ENCODE measurements at places on chromosomes 1 and 21.
A peak's percentile ranks its signal among the peaks of the same experiment; 100 is the strongest.

DNA sequence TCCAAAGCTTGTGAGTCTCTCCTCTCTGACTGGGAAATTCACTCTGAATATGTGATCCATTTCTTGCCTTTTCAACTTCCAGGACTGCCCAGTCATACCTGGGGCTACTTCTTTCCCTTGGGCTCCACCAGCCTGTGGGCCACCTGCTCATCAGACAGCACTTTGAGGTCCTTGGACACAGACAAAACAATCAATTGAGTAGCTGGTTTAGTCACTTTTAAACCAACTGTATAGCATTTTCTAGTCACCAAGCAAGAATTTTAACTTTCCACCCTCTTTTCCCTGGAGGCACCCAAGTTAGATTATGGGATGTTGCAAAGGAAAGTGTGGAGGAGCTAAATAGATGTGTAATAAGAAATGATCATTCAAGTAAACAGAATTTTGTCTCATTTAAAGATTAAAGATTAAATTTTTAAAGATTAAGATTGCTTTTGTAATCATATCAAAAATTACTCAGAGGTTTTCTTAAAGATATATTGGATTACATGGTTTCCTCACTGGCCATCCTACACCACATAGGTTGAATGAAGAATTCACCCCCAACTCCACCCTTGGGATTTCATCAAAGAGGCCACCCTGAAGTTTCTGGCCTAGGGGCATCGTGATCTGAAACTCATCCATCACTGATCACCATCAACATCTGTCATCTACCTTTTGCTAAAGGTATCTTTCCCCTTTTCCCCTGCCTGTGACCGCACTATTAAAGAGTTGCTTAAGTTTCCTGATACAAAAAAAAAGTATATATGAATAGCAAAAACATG is 219.2 kb upstream of the NR5A2 start:
- DNase-seq, result no peak

DNA sequence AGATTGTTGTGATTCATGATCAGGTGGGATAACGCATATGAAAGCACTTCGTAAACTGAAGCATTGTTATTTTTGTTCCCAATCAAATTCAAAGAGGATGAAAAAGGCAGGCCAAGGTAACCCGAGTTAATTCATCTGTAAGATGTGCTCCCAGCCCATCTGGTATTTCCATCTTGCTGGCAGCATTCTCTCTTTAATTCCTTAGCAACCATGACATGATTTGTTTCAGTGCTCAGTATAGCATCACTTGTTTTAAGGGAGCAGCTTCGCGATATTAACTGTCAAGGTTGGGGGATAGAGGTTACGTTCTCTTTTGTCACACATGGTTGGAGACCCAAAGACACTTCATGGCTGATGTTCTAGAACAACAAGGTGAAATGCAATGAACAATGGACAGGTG is 6.4 kb downstream of the TSPAN2 start:
- DNase-seq, result no peak

- no peak for DNase-seq
These were observed 81.0 kb upstream of the LHX8 start for GRCh38 chr1:75053207-75053606.

DNA sequence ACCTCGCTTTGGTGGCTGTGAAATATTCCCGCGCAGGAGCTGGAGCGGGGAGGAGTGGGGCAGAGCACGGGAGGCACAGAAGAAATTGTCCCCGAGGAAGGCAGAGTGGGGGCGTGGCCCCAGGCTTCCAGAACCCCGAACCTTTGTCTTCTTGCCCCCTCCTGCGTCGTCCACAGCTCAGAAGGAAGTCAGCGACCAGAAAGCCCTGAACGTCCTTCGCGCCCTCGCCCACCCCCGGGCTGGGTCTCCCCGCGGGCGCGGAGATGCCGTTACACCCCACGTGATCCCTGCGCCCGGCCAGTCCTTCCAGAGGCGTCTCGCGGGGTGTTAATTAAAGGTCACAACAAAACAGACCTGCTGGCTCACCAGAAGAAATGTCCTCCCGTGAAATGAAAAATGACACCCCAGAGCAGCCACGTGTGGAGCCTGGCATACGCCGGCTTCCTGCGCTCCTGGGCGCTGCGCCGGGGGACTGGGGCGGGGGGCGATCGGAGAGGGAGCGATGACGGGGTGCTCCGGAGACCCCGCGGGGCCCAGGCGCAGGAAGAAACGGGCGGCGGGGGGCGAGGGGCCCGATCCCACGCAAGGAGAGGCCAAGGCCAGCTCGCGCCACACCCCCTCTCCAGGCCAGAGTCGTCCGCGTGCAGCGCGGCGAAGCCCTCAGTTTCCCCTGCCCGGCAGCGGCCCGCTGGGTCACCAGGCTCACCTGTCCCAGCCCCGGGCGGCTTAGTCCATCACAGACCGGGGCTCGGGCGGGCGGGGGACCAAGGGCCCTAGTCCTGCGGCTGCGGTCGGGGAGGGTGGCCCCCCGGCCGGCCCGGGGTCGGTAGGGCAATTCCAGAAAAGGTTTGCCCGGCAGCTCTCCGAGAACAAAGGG is 995 bp upstream of the KIF26B start:
- no peak for DNase-seq

GRCh38 chr1:17335821-17336710 is 28.1 kb downstream of the PADI4 start:
- DNase-seq, result no peak

DNA sequence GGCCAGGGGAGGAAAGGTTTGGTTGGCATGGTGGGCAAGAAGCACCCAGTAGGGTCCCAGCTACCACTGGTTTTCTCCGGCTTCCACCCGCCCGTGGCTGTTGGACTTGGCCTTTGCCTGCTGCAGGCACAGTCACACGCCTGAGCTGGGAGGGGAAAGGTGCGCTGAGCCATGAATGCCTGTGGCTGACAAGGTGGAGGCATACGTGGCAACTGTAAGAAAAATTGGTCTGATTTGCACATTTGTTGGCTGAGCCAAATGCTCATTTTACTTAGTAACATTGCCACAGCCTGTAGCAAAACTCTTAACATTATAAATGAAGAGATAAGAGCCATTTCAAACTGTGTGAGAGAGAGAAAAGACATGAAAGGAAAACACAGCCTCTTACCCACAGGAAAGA is 191.6 kb downstream of the PTPRC start:
- no peak for DNase-seq

DNA sequence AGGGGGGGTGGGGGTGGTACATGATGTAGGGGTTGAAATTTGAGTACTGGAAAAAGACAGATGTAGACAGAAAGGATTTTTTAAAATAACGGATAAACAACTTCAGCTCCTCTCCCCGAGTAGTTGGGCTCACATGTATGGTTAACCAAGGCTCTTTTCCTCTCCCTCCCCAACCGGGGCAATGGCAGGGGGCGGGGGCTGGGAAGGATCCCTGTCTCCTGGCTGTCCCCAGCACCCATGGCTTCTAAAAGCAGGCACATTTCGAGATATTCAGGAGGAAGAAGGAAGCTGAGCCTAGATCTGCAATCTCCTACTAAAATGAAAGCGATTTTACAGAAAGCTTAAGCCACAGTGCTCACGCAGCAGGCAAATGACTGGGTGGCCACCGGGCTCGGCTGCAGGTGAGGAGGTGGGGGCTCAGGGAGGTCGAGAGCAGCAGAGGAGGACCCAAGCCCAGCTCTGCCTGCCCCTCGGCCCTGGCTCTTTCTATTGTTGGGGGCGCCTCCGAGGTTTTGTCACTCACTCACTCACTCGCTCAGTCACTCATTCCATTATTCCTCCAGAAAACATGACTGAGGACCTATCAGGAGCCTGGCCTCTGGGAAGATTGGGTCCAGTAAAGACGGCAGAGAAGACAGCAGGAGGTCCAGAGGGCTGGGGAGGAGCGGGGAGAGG is 573.3 kb downstream of the PTPRU start:
- no peak for DNase-seq

- no peak for DNase-seq
These were observed 156.0 kb downstream of the PGBD5 start for GRCh38 chr1:230270185-230270558.

GRCh38 chr21:44993321-44994046 is 53.7 kb downstream of the SLX9 start:
- no peak for DNase-seq

GRCh38 chr1:228540161-228540917 is 53.2 kb downstream of the RNF187 start:
- no peak for DNase-seq

- DNase-seq, result no peak
These were observed 177.6 kb upstream of the DPYD start for GRCh38 chr1:98098473-98098872.

GRCh38 chr1:118266436-118266835 is 81.4 kb upstream of the SPAG17 start:
- no peak for DNase-seq

GRCh38 chr1:210260096-210260495 is 27.5 kb downstream of the SERTAD4 start:
- DNase-seq, result no peak

DNA sequence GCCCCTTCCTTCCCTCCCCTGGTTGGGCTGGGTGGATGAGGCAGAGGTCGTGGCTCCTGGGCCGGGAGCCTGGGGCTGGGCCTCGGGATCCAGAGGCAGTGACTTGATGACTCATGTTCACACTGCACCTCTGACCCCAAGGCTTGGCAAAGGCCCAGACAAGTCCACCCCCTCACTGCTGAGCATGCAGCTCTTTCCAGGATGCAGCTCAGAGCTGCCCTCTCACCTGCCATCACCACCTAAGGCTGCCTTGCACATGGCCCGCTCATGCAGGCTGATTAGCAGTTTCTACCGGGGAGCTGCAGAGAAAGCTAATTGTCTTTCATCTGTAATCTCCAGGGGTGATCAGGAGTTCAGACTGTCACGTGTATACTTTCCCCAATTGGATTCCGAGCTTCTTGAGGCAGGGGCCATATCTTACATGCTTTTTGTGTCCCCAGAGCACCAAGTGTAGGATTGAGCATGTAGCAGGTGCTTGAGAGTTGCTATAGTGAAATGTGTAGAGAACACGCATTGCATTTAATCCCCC is 62.1 kb downstream of the LRRN2 start:
- no peak for DNase-seq

GRCh38 chr21:35256468-35256988 is 207.4 kb upstream of the RUNX1 start:
- DNase-seq, result peak; percentile 50

GRCh38 chr1:155979597-155980343 is 1.4 kb upstream of the ARHGEF2 start:
- DNase-seq, result no peak

GRCh38 chr1:204617256-204618147 is 68.0 kb downstream of the LRRN2 start:
- no peak for DNase-seq

GRCh38 chr1:7294636-7295035 is 476.5 kb upstream of the VAMP3 start:
- DNase-seq, result no peak

- no peak for DNase-seq
These were observed 128.2 kb downstream of the ATG4C start for GRCh38 chr1:62912028-62912638.

DNA sequence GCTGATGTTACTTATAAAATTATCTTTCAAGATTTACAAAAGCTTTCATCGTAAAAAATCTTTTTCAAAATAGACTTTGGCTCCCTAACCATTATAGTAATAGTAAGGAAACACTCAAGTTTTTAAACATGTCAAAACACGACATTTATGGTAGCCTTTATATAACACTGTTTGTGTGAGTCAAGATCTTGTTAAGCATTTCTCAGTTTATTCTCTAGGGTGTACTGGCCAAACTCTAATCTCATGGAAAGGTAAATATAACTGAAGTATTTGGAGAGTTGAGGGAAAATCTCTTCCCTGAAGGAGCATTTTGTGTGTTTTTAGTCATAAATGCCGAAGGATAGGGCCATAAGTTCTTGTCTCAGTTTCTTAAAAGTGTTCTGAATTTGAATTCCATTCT is 790.9 kb upstream of the NCAM2 start:
- no peak for DNase-seq

GRCh38 chr1:54421101-54421504 is 14.9 kb upstream of the SSBP3 start:
- no peak for DNase-seq

DNA sequence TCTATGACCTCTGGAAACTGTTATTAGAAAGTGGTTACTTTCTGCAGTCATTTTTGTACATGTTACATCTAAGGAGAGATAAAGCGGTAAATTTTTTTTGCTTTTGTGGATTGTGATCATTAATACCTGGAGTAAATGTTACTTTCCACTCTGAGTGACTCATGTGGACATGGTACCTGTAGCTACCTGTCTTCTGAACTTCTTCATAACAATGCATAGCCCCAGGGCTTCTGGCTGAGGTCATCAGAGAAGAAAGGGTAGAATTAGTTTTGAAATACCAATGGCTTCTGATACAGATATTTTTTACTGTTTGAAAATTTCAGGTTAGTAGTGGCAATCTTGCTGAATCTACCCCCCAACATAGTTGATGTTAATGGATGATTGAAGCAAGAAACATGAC is 489.3 kb downstream of the RWDD3 start:
- DNase-seq, result no peak

DNA sequence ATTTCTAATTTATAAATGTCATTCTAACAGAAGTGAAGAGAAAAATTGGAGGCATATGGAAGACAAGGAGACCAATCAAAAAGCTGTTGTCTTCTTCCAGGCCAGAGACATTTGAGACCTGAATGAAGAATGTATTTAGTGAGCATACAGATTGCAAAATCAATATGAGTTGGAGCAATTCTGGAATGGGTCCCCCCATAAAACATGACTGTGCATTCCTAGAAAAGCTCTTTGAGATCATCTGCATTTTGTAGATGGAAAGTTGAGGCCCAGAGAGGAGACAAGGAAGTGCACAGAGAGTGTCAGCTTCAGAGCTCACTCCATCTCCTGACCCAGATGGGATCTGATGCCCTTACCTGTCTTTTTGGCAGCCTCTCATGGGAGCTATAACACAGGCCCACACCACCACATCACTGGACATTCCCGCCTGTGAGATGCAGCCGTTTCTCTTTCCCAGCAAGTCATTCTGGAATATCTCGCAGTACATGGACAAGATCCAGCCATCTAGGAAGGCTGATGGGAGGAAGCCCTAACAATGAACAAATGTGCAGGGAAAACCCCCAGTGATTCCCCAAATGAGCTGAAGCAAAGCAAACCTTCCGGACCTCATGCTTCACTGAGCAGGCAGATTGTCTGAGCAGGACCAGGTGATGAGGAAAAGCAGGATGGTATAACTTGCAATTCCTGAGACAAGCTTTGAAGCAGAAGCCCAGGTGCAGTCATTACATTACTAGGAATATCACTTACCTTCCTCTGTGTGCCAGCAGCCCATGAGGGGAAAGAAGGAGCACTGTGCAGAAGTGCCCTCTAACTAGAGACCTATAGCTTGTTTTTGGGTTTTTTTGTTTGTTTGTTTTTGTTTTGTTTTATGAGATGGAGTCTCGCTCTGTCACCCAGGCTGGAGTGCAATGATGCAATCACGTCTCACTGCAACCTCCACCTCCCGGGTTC is 445.6 kb downstream of the PLPP3 start:
- DNase-seq, result no peak

Measured in forelimb muscle (tissue), 1 donor.